ELR (cell line): ENCODE measurements at places on chromosomes 2 and 18.

GRCh38 chr2:78928502-78928901 lies 97.0 kb upstream of the REG3G start:
- DNase-seq: no peak

DNA sequence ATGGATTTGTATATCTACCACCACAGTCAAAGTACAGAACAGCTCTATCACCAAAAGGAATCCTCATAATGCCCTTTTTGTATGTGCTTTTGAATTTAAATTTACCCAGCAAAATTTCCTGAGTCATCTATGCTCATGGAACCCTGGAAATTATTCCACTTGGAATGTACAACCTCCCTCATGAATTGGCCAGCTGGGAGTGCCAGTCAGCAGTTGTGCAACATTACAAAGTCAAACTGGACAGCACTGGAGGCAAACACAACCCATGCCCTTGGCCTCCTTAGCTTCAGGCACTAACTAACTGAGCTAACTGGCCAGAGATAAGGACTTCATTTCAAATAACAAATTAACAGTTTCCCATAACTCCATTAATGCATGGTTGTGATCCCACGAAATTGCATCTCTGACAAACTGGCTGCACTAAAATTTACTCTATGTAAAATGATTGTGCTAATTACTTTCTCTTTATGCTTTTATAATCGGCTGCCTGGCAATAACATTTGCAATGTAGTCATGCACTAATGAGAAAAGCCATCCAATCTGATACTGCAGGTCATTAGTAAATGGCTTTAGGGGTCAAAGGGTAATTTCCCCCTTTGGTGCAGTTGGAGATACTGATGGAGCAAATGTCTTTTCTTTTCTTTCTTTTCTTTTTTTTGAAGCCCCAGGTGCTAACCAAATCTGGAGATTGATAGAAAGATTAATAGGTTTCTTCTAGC lies 270.5 kb downstream of the ACTR3 start:
- DNase-seq: no peak

DNA sequence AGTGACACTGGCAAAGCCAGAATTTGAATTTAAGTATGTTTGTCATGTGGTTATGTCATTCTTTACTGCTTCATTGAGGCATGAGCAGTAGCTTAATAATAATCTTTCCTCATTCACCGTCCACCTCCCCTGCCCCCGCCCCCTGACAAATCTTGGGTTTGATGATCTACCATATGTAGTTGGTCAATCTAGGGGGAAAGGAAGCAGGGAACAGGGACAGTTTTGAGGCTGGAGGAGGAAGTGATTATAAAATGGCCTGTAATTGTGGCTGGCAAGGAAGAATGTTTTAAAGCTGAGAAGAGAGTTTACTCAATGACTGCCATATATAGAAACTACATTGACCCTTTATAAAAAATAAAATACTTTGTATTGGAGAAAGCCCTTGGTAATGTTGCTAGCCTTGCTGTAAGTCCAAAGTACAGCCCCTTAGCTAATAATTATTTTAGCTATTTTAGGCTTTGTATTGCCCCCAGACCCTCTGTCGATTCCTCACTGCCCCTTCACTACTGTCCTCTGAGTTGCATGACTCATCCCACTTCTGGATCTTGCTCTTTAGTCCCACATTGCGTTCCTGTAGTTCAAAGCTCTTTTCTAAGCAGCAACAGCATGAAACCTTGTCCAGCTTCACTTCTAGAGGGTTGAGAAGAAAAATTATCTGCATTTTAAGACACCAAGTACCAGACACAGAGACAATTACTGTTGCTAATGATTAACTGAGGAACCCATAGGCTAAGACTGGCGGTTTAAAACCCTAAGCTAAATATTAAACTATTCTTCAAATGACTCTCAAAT lies 38.4 kb downstream of the PELI1 start:
- no peak for DNase-seq

DNA sequence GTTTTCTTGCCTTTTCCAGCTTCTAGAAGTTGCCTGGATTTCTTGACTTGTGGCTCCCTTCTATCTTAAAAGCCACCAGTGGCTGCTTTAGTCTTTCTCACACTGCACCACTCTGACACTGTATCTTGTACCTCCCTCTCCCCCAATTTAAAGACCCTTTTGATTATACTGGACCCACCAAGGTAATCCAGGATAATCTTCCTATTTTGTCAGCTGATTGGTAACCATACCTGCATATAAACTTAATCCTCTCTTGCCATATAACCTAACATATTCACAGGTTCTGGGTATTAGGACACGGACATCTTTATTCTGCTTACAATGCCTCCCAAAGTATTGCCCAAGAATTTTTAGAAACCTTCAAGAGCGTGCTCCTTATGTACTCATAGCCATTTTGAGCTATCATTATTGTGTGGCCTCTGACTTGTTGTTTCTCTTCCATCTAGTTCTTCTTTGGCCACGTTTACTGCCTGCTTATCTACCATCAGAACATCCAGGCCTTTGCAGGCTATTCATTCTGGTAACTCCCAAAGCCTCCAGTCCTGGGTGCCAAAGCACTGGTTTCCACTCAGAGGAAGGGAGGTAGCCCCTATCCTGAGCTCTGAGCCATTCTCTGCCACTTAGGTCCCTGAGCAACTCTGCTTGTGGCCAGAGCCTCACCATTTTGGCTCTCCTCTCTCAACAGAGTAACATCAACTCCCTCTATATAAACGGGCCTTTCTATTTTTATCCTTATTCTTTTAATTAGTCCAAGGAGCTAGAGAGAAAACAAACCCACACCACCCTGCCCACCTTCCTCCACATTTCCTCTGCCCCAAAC lies 70.8 kb downstream of the MYO3B start:
- no peak for DNase-seq

DNA sequence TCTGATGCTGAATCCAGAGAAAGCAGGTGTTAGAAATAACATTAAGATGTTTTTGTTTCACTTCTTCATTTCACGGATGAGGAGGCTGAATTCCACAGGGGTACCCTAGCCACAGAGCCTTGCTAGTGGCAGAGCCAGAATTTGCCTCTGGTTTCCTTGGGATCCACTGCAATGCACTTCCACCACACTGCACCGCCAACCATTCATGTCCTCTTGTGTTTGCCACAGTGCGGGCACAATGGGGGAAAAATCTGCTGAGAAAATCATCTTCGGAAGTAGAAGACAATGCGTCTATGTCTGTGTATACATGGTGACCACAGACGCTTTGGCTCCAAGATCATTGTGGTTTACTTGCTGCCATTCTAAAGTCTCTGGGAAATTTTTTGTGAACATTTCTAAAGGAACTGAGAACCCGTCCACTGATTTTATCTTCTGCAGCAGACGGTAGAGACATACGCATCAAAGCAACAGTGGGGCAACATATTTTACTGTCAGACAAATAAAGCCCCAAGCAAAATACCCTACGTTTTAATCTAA lies 14.9 kb downstream of the ICOS start:
- DNase-seq: no peak

DNA sequence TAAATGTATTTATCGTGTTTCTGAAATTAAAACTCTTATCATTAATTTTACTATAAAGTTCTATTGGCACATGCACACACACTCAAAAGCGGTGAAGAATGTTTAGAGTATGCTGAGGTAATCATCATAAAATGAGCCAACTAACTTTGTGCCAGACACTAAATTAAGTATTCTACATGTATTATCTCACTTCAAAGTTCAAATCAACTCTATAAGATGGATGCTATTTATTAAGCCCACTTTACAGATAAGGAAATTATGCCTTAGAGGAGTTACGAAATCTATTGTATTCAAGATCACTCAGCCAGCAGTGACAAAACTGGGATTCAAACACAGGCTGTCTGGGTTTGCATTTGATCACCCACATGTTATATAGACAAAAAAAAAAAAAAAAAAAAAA lies 24.9 kb downstream of the OLA1 start:
- no peak for DNase-seq

- no peak for DNase-seq
Measured at GRCh38 chr2:205077159-205077558, 531.9 kb downstream of the PARD3B start.

DNA sequence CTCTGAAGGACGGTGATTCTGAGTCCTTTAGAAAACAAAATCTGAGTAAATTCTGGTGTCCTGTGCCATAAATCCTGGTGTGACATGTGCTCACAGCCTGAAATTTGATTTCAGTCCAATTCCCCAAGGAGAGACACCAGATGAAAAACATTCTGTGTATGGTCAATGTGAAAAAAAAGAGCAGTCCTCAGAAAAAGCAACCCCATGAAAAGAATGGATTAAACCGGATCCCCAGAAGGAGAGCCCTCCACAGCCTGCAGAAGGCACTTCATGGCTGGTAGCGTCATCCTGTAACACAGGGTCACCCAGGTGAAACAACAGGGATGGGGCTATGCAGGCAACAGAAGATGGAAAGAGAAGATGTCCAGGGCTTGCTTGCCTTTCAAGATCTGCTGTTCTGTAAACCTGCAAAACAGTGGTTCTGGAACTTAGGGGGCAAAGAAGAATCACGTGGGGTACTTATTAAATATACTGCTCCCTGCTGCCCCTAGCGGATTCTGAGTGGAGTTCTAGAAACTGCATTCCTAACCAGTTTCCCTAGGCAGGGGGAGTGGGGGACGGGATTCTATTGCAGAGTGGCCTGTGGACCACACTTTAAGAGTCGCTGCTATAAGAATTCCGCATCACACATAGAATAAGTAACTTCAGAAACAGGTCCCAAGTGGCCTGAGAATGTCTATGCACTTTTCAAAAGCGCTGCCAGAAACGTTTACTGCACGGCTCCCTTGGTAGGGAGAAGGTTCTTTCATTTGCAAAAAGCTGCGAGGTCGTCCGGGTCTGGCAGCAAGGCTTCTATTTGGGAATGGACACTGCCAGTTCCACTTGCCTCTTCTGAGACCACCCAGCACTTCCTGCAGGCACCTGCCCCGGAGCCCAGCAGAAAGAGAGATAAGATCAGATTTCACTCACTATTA lies 118.9 kb upstream of the ARL5A start:
- peak; percentile 67 for DNase-seq

DNA sequence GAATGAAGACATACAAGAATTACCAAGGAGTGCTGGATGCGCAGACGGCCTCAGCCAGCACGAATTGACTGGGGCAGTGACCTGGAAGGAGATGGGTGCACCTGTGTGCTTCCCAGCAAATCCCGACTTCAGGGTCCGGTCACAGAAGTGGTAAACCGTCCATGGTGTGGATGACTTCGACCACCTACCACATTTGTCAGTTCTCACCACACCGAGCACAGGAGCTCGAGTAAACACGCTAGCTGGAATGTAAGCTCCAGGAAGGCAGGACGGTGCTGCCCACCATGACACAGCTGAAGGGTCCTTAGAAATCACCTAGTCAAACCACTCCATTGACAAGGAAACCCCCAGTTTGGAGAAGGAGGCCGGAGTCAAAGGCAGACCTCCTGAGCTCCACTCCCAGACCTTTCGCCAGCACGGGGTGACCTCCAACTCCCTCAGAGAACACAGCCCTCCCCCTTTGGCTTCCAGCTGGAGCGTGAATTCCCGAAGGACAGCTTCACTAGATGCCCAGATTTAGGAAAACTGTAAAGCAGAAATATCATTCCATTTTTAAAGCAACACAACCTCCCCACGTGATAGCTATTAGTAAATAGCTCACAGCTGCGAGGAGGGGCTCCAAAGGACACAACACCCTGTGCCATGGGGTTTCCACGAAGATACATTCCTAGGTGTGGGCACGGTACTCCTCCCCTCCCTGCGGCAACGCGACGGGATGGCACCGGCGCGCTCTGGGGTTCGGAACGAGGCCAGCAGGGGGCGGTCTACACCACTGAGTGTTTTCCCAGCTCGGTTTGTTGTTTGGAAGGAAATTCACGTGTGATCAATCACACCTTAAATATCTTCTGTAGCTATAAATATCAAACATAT lies 34.1 kb upstream of the GNAL start:
- peak; percentile 45 for DNase-seq

DNA sequence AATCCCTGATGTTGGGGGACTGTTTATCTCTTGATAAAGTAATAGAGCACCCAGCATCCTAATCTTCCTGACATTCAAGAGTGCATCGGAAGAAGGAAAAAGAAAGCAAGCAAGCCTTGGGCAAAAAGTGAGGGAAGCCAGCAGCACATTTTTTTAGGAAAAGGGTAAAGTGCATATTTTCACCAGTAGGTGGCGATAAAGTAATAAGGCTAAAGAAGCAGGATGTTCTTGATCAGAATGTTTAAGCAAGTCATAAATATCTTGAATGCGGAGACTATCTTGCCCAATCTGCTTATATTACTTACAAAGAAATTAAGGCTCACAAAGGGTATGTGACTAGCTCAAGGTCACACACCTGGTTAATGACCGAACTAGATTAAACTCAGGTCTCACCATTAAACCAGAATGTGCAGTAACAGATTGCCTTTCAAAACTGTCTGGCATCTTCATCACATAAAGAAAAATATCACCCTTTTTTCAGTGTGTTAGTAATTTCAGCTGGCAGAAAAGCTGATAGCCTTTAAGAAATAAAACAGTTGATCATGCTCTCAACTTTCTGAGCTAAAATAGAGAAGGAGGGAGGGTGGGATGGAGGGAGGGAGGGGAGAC lies 83.8 kb downstream of the VIT start:
- DNase-seq: peak; percentile 76

DNA sequence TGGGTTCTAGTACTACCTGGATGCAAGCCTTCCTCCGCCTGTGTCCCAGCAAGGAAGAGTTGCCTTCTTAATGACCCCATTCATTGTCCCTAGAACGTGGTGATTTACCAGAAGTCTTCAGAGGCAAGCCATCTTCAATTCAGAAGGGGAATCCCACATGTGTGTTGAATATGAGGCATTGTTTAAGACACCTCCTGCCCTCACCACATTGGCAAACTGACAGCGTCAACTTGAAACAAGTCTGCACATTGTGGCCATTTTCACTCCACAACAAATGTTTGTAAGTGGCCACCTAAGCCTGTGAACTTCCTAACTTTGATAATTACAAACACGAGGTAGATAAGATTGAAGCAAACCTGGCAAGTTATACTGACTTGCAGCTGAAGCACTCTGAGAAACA lies 83.7 kb downstream of the TCF7L1 start:
- no peak for DNase-seq

DNA sequence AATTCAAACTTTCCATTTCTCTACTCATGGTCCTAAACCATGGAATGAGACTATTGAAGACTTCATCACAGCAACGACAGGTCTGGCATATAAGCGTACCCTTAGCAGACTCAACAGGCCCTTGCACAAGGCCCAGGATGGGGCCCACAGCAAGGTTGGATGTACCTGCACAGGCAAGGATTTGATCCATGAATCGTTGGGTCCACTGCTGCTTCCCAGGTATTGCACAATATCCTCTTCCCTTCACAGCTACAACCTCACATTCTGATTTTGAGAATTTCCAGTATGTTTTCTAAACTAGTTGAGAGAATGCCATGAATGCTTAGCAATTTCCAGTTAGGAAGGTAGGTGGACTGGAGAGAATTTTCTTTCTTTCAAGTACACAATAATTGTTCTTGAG lies 515.8 kb downstream of the SUCLG1 start:
- DNase-seq: no peak

GRCh38 chr18:44098551-44099098 lies 582.1 kb upstream of the SETBP1 start:
- DNase-seq: peak; percentile 3
